ENCODE measurements at places on chromosomes 12 and 14.

DNA sequence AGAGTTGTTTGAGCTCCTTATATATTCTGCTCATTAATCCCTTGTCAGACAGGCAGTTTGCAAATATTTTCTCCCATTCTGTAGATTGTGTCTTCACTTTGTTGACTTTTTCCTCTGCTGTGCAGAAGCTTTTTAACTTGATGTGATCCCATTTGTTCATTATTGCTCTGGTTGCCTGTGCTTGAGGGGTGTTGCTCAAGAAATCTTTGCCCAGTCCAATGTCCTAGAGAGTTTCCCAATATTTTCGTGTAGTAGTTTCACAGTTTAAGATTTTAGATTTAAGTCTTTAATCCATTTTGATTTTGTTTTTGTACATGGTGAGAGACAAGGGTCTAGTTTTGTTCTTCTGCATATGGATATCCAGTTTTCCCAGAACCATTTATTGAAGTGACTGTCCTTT lies 19.8 kb downstream of the ABCC9 start:
- DNase-seq: no peak

DNA sequence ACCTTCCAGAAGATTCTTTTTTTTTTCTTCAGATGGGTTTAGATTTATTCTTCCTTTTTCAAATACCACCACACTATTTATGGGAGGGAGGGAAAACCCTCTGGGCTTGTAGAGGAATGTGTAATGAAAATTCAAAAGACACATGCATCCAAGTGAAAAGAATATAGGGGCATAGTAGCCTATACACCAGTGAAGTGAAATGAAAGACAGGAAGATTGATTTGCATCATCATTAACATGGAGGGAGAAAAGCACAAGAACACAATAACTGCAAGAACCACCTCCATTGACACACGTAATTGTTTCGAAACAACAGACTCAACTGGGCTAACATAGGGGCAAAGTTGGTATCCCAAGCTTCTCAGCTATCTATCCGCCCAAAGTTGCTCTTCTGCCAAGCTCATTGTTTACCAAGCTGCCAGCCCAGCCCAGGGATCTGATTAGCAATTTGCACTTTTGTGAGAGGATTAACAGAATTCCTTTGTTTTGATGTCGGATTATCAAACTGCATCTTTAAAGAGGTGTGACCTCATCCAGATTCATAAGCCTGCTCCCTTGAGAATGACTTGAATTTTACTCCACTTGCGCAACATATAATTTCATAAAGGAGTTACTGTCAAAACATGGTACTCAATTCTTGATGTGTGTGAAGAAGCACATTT lies 430.5 kb upstream of the SOX5 start:
- DNase-seq: no peak

- peak; percentile 63 for DNase-seq
Observed at GRCh38 chr14:94001501-94002396, 4.6 kb downstream of the CCDC197 start.

- no peak for DNase-seq
Observed at GRCh38 chr12:93192878-93193277, 184.8 kb upstream of the NUDT4 start.

GRCh38 chr12:41514907-41515306 lies 326.8 kb downstream of the PDZRN4 start:
- no peak for DNase-seq

- DNase-seq: no peak
Observed at GRCh38 chr12:132633398-132633797, 14.8 kb downstream of the P2RX2 start.

DNA sequence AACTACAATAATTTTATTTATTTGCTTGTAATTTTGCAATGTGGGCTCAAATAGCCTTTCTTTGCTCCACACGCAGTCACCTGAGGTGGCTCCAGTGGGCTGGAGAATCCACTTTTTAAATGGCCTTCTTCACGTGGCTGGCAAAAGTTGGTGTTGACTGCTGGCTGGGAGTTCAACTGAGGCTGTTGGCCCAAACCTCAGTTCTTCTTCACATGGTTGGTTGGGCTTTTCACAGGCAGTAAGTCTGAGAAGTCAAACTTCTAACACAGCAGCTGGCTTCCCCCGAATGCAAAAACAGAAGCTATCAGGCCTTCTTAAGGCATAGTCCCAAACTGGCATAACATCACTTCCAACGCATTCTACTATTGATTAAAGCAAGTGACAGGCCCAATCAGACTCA lies 2.1 kb upstream of the OXA1L start:
- DNase-seq: no peak

- no peak for DNase-seq
Observed at GRCh38 chr12:19120795-19121194, 8.7 kb upstream of the PLEKHA5 start.

GRCh38 chr12:31214626-31215517 lies 111.1 kb downstream of the SINHCAF start:
- no peak for DNase-seq

- peak; percentile 43 for DNase-seq
Observed at GRCh38 chr14:74302152-74302628, 544 bp downstream of the ABCD4 start.

- DNase-seq: no peak
Observed at GRCh38 chr12:117072106-117072505, 27.1 kb downstream of the TESC start.

- DNase-seq: no peak
Observed at GRCh38 chr12:101939306-101939705, 61.9 kb downstream of the DRAM1 start.

DNA sequence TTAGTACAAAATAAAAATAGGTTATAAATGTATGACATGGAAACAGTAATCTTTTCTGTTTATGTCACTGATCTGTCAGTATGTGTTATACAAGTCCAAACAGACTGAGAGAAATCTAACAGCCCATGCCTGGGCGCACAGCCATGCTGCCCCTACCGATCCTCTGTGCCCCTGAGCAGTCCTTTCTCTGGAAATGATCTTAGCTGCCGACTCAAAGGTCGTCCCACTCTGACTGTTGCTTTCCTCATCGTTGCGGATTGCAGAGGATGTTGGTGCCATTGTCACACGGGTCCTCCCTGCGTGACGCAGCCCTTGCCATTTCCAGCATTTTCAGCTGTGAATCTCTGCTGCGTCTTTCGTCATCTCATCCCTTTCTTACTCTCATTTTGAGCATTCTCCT lies 82.9 kb upstream of the DYNC1H1 start:
- no peak for DNase-seq

GRCh38 chr12:93333828-93334227 lies 43.9 kb upstream of the NUDT4 start:
- no peak for DNase-seq

DNA sequence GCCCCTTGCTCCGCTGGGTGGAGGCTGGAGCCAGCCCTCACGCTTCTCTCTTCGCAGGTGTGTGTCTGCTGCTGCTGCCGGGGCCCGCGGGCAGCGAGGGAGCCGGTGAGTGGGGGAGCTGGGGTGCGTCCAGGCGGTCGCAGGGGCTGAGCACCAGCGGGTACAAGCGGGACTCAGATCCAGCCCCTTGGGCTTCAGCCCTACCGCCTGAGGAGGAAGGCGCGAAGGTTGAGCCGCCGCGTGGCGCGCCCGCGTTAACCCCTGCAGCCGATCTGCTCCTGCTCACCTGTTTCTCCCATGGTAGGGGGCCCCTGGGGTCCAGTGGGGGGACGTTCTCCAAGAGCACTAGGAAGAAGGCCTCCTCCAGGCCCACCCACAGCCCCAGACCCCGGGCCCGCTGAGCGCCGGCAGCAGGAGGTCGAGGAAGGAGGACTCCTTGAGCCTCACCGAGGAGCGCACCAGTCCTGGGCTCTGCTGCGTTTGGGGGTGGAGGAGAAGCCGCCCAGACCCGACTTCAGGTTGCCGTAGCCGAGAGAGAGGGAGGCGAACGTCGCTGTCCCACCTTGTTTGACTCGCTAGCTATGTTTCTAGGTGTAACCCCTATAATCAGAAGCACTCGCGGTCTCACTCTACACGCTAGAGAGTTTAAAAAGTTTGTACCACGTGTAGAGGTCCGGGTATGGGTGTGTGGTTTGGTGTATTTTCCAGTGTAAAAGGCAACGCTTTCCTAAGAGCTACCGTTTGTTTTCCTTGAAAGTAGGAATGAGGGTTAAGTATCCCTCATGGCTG lies 834 bp downstream of the COCH start:
- no peak for DNase-seq

DNA sequence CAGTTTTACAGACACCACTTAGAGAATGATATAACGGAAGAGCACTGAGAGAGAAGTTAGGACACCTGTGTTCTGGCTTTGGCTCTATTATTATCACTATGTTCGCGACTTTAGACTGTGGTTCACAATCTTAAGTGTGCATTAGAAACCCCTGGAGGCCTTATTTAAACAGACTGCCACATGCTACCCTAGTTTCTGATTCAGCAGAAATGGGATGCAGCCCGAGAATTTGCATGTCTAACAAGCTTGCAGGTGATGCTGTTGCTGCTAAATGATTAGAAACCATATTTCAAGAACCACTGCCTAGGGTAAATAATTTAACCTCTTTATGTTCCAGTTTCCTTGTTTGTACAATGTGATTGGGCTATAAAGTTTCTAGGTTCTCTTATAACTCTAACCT lies 3.6 kb upstream of the RAD51AP1 start:
- no peak for DNase-seq

DNA sequence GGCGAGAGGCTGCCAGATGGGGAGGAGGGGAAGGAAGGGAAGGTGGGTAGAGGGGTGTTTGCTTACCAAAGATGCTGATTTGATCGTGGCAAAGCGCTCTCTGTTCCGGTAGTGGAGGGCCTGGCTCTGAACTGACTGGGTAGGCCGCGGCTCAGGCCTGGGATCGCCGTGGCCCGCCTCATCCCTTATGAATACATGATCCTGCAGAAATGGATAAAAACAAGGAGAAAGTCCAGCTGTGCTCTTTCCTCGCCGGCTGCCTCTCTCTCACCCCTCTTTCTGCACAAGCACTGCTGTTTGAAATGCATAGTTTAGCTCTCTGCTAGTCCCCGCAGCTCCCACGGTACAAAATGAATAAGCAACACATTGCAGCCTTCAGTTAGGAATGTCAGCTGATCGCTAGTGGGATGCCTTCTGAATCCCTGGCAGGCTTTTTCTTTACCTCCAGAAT lies 53.8 kb downstream of the PEBP1 start:
- DNase-seq: no peak

GRCh38 chr12:122471324-122472226 lies 29.2 kb downstream of the ZCCHC8 start:
- DNase-seq: peak; percentile 53

DNA sequence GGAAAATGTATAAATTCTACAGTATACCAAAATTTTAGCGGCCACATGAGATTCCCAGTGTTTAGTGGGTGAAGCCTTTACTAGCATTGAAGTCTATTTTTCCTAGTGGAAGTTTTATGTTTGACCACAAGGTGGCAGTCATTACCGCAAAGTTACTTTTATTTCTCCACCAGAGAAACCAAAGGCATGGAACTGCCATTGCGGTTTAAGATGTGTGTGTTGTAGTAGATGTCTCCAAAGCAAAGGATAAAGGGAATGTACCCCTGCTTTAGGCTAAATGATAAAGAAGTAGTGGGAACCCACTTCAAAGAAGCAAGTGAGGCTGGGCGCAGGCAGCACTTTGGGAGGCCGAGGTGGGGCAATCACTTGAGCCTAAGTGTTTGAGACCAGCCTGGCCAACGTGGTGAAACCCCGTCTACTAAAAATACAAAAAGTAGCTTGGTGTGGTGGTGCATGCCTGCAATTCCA lies 140.5 kb downstream of the PRKCH start:
- DNase-seq: peak; percentile 63

DNA sequence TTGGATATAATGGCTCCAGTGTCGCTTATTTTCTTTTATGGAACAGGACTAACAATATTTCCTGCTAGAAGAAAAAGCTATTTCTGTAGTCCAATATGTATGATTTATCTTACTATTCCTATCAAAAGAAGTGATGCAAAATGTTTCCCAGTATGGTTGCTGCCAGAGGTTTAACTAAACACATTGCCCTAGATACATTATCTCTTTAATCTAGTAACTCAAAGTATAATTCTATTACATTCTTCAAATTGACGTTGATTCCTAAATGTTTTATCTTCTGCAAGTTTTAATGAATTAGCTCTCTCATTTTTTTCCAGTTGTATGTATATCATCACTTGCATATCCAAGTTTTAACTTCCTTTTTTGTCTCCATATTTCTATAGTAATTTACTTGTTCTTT lies 28.2 kb downstream of the GYS2 start:
- no peak for DNase-seq

DNA sequence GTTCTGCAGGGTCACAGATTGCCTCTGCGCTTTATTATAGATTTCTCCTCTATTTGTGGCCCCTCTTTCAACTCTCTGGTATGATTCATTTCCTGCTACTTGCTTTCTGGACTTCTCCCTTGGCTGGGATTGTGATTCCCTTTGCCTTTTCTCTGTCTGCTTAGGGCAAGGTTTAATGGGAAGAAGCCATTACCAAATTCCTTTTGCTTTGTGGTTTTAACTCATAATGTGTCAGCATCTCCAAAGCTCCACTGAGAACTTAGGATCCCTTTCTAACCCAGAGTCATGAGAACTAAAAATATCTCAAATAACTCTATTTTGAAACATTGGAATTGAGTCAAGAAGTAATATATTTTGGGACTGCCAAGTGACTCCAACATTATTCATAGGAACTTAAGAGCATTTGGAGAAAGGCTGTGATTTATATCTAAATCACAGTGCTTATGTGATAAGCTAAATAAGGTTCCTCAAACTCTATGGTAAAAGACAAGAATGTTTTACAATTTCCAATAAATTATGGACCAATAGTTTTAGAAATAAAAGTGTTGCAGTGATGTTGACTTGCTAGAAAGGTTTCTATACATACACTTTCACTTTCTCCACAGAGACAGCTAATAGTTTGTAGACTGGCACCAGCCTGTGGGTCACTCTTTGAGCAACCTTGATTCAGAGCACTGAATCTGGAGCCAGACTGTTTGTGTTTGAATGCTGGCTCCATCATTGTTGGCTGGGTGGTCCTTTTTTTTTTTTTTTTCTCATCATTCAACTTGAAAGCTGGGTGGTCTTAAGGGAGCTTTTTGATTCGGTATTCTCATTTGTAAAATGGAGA lies 93.9 kb downstream of the DACT1 start:
- no peak for DNase-seq

DNA sequence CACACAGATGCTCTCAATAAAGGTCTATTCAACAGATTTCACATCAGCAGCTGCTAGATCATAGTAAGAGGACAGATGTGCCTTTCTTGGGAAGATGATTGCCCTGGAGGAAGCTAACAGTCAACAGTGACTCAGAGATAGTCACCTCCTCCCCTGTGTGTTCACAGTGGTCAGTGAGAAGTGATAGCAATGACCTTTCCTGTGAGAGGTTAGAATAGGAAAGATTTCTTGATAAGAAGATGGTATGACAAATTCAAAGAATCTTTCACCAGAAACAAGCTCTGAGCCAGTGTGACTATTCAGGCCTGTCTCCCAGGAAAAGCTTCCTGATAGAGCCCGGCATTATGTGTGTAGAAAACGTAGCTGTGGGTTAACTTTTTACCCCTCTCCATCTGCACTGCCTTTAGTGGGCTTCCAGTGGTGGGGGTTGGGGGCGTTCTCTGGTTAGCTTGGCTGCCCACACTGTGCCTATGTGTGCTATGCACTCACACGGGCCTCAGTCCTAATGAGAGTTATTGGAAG lies 66.4 kb upstream of the ARHGAP5 start:
- DNase-seq: no peak

GRCh38 chr14:77031759-77032490 lies 3.4 kb upstream of the IRF2BPL start:
- DNase-seq: no peak

Measured in CD4-positive, alpha-beta T cell treated with Interleukin-6 at 100 ng/mL for 8 hours (primary cell).